Lower lobe of right lung (tissue), 2 donors: ENCODE measurements at places on chromosomes 16 and 17.

GRCh38 chr17:77325577-77326075, 184.9 kb downstream of the SEC14L1 start:
- no peak for DNase-seq
- no peaks in the 10 kb centered on the region for H3K27me3 ChIP-seq
- peaks cover 58% of the 10 kb centered on the region for H3K4me1 ChIP-seq
- H3K4me3 ChIP-seq = no peak overlapping the region
- peak overlapping the region; percentile 84 for H3K27ac ChIP-seq
- no peaks in the 10 kb centered on the region for H3K36me3 ChIP-seq

DNA sequence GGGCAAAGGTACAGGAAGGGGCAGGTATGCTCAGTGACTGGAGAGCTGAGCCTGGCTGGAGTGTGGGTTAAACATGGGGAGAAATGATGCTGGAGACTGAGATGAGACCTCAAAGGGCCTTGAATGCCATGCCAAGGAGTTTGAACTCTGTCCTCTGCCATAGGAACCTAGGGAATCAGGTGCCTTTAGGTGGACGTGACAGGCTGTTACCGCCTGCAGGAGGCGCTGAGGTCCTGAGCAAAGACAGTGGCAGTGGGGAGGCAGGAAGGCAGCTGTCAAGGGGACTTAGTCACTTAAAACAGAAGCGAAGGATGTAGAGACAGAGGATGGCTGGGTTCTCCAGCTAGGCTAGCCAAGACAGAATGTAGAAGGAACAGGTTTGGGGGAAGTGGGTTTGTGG, 9.1 kb downstream of the PSMB3 start:
- no peaks in the 10 kb centered on the region for H3K27me3 ChIP-seq
- no peak overlapping the region for H3K4me3 ChIP-seq
- no peaks in the 10 kb centered on the region for H3K4me1 ChIP-seq
- no peak overlapping the region for H3K27ac ChIP-seq

GRCh38 chr17:32876417-32877163, at the start of gene MYO1D:
Gene MYO1D, minus strand, starts transcription at chr17:32877124. Its CDS starts 252 bp downstream, at chr17:32876872.
- peak within 1 kb of the TSS; percentile 72 for H3K4me3 ChIP-seq
- DNase-seq = peak; percentile 83
- H3K4me1 ChIP-seq = peaks cover 36% of the 10 kb centered on the region
- H3K36me3 ChIP-seq = no peaks in the 10 kb centered on the region
- no peaks in the 10 kb centered on the region for H3K27me3 ChIP-seq
- peak within 1 kb of the TSS; percentile 94 for H3K27ac ChIP-seq

DNA sequence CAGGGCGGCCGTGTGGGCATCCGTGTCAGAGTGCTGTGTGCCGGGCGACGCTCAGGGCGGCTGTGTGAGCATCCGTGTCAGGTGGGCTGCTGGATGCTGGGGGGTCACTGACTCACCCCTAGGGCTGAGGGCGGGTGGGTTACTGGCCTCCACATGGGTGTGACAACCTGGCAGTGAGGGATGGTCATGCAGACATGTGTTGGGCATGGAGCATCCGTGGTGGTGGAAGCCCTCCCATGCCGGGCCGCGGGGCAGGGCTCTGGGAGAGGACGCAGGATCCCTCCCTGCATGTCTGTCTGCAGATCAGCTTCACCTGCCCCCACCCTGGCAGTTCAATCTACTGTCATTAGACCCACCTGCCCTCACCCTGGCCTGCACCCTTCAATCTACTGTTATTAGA, 56.3 kb downstream of the METRNL start:
- H3K4me1 ChIP-seq = no peaks in the 10 kb centered on the region
- H3K27ac ChIP-seq = no peak overlapping the region
- peak; percentile 27 for DNase-seq
- no peaks in the 10 kb centered on the region for H3K36me3 ChIP-seq
- peaks cover 7% of the 10 kb centered on the region for H3K27me3 ChIP-seq
- H3K4me3 ChIP-seq = no peak overlapping the region

DNA sequence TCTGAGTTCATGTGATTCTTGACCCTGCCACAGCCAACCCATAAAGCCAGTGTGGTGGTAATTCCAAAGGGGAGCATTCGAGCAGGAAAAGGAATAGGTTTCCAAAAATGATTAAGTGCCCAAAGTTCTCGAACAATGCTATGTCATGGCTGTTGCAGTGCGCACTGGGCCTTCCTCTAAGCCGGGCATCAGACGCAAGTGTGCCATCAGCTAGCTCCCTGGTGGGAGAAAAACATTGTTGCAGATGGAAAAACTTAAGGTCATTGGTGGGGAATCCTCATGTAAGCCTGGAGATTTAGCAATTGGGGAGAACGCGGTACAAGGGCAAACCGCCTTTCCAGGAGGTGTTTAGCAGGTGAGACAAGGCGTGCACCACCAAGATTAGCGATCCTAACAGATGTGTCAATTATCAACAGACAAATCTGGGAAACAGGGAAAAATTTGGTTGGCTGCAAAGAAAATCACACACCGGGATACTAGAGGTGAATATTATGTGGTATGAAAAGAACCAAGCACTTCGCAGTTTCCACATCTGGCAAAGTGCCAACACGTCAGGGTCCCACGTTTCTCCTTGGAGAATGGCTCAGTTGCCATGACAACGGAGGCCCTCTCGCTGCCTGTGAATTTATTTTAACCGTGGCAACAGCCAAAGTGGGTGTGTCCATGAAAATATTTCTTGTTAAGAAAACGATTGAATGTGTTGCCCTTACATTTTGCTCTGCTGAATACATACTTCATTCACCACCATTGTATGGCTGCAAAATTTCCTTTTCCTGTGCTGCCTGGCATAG, 118.5 kb upstream of the CACNG5 start:
- peaks cover 3% of the 10 kb centered on the region for H3K4me1 ChIP-seq
- no peak overlapping the region for H3K4me3 ChIP-seq
- H3K27ac ChIP-seq = no peak overlapping the region
- no peak for DNase-seq
- no peaks in the 10 kb centered on the region for H3K36me3 ChIP-seq

DNA sequence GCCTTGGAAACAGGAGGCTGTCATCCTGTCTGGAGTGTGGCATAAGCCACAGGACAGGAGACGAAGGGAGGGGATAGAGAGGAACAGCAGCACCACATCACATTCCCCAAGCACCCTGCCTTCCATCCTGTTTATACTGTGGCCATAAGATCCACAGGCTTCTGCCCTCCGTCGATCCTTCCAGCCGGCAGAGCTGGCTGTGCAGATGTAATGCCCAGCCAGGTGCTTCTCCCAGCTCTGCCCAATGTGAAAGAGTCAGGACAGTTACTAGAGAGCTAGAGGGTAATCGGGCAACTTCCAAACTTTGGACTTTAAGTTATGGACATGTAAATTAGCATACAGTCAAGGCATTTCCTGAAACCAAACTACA, 368.4 kb downstream of the SOX9 start:
- H3K27me3 ChIP-seq = peaks cover 5% of the 10 kb centered on the region
- H3K27ac ChIP-seq = no peak overlapping the region
- no peak overlapping the region for H3K4me3 ChIP-seq
- no peaks in the 10 kb centered on the region for H3K36me3 ChIP-seq
- DNase-seq = no peak

- no peak overlapping the region for H3K27ac ChIP-seq
- no peak overlapping the region for H3K4me3 ChIP-seq
- H3K36me3 ChIP-seq = no peaks in the 10 kb centered on the region
- no peaks in the 10 kb centered on the region for H3K4me1 ChIP-seq
- DNase-seq = no peak
- H3K27me3 ChIP-seq = no peaks in the 10 kb centered on the region
Measured at GRCh38 chr17:41406205-41406604, 8.8 kb upstream of the KRT31 start.

- no peak for DNase-seq
- H3K4me3 ChIP-seq = no peak overlapping the region
- no peaks in the 10 kb centered on the region for H3K36me3 ChIP-seq
- no peak overlapping the region for H3K27ac ChIP-seq
- peaks cover 39% of the 10 kb centered on the region for H3K4me1 ChIP-seq
Measured at GRCh38 chr17:66583112-66583748, 251.7 kb upstream of the CACNG5 start.

DNA sequence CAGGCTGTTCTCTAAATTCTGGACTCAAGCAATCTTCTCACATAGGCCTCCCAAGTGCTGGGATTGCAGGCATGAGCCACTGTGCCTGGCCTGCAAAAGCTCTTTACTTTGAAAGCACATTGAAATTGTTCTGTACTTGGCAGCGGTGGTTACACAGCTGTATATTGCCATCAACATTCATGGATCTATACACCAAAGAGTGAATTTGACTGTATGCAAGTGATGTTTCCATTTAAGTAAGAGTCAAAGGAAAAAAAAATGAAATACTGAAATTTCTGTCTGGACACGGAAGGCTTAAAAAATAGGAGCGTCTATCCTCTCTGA, 450.6 kb upstream of the PSMD7 start:
- H3K27me3 ChIP-seq = no peaks in the 10 kb centered on the region
- H3K4me1 ChIP-seq = no peaks in the 10 kb centered on the region
- no peak overlapping the region for H3K4me3 ChIP-seq
- H3K36me3 ChIP-seq = no peaks in the 10 kb centered on the region
- no peak for DNase-seq
- no peak overlapping the region for H3K27ac ChIP-seq

DNA sequence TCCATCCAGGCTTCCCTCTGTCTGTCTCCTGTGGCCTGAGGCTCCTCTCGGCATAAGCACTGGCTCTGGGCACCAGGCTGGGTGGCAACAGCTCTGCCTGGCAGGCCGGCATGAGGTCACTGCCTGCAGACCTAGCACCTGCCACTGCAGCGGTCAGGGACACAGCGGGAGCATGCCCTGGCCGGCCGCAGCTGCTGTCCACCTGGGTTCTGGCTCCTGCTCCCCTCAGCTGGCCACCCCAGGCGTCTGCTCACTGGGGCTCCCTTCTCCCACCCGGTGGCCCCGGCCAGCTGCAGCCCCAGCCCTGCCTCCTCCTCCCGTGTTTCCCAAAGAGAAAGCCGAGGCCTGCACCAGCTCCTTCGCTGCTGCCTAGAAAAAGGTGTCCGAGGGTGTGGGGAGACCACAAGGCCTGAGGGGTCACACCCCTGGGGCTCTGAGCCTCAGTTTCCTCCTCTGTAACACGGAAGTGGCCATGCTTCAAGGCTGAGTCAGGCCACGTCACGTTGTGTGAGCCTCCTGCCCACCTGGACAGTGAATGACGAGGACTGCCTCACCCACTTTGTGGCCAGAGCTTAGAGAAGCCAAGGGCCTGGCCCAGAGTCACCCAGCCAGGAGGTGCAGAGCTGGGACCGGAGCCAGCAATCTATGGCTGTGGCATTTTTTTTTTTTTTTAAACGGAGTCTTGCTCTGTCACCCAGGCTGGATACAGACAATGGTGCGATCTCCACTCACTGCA, 6.7 kb downstream of the NTHL1 start:
- H3K27me3 ChIP-seq = no peaks in the 10 kb centered on the region
- DNase-seq = peak; percentile 83
- no peak overlapping the region for H3K4me3 ChIP-seq
- H3K4me1 ChIP-seq = peaks cover 97% of the 10 kb centered on the region
- H3K36me3 ChIP-seq = peaks cover 27% of the 10 kb centered on the region

GRCh38 chr17:1110862-1111598, 68.8 kb downstream of the ABR start:
- H3K27ac ChIP-seq = peak overlapping the region; percentile 83
- peaks cover 67% of the 10 kb centered on the region for H3K4me1 ChIP-seq
- H3K36me3 ChIP-seq = peaks cover 3% of the 10 kb centered on the region
- DNase-seq = peak; percentile 87

GRCh38 chr17:64236827-64237403, 26.1 kb downstream of the TEX2 start:
- H3K27ac ChIP-seq = no peak overlapping the region
- no peaks in the 10 kb centered on the region for H3K27me3 ChIP-seq
- no peaks in the 10 kb centered on the region for H3K36me3 ChIP-seq
- H3K4me3 ChIP-seq = no peak overlapping the region

GRCh38 chr16:11583166-11583565, 3.6 kb downstream of the LITAF start:
- H3K27ac ChIP-seq = no peak overlapping the region
- no peak for DNase-seq
- peaks cover 3% of the 10 kb centered on the region for H3K36me3 ChIP-seq
- H3K27me3 ChIP-seq = no peaks in the 10 kb centered on the region
- peaks cover 82% of the 10 kb centered on the region for H3K4me1 ChIP-seq

- no peaks in the 10 kb centered on the region for H3K27me3 ChIP-seq
- H3K27ac ChIP-seq = no peak overlapping the region
- H3K36me3 ChIP-seq = no peaks in the 10 kb centered on the region
- no peak for DNase-seq
Measured at GRCh38 chr17:62084585-62084984, 19.5 kb upstream of the MED13 start.

GRCh38 chr17:80145076-80146075, 1.6 kb downstream of the EIF4A3 start:
- H3K4me3 ChIP-seq = peak overlapping the region; percentile 91
- DNase-seq = no peak
- no peak overlapping the region for H3K27ac ChIP-seq
- H3K27me3 ChIP-seq = no peaks in the 10 kb centered on the region
- peaks cover 30% of the 10 kb centered on the region for H3K4me1 ChIP-seq

DNA sequence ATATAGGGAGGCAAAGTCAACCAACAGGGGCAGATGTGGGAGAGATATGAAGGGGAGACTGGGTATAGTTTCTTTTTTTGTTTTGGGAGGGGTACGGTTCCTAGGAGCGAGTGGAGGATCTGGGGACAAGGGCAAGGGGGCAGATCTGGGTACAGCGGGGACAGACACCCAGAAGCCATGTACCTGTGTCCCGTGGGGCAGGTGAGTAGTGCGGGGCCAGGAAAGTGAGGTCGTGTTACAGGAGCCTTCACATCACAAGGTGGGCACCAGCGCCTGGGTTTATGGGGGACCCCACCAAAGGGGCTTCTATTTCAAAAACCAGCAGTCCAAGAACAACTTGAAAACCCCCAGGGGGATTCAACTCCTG, 11.5 kb downstream of the LITAF start:
- no peak overlapping the region for H3K4me3 ChIP-seq
- DNase-seq = no peak
- H3K36me3 ChIP-seq = peaks cover 16% of the 10 kb centered on the region
- no peak overlapping the region for H3K27ac ChIP-seq
- no peaks in the 10 kb centered on the region for H3K27me3 ChIP-seq
- H3K4me1 ChIP-seq = peaks cover 87% of the 10 kb centered on the region

GRCh38 chr17:68125111-68125870, 89.8 kb downstream of the KPNA2 start:
- no peak overlapping the region for H3K27ac ChIP-seq
- no peak for DNase-seq
- H3K36me3 ChIP-seq = peaks cover 56% of the 10 kb centered on the region
- H3K27me3 ChIP-seq = no peaks in the 10 kb centered on the region
- H3K4me1 ChIP-seq = no peaks in the 10 kb centered on the region

DNA sequence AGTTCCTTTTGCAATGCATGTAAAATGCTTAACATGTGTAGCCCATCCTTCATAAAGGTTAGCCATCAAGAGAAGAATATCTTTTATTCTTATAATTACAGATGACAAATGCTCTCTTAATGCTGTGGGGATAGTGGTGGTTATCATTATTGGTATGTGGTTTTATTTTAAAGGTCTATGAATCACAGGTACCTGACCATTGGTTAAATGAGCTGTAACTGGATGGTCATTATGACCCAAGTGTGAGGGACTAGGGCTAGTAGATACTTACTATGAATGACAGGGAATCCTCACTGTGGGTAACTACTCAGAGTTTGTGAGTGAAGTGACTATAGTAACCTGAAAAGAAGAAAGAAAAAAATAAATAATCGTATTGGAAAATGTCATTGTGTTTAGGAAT, 78.8 kb downstream of the CDRT15 start:
- no peak overlapping the region for H3K27ac ChIP-seq
- DNase-seq = no peak
- H3K27me3 ChIP-seq = no peaks in the 10 kb centered on the region
- H3K36me3 ChIP-seq = no peaks in the 10 kb centered on the region
- H3K4me1 ChIP-seq = no peaks in the 10 kb centered on the region

- no peak overlapping the region for H3K4me3 ChIP-seq
- peaks cover 7% of the 10 kb centered on the region for H3K4me1 ChIP-seq
- no peaks in the 10 kb centered on the region for H3K36me3 ChIP-seq
Measured at GRCh38 chr17:2954898-2955445, 108.4 kb downstream of the OR1D5 start.
